ENCODE measurements at places on chromosomes 1 and 21. TPM values are rescaled to one million over a fixed set of nuclear protein-coding genes. Genes with fewer than 3 reads are reported as not detected.

GRCh38 chr1:6645018-6645417 is 20.4 kb downstream of the THAP3 start:
- DNase-seq, result no peak

GRCh38 chr1:24186711-24186992 is 437 bp downstream of the IFNLR1 start:
- no peak for DNase-seq

POU3F1 gene
- 0.27 TPM for total RNA-seq

GUCA2A gene
- not detected for total RNA-seq

DNA sequence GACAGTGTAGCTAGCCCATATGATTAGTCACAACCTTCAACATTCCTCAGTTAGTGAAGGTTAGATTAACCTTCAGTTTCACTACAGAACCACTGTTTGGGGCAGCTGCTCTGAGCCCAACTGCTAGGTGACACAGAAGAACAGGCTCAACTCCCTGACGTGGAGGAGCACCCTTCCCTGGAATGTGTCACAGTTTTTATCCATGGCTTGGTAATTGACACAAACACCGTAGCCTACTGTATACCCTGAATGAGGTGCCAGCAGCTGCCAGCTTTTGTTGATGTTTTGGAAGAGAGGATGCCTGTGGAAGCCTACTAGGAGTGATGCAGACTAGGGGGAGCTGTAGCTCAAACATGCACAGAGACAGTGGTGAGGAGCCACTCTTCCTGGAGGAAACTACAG is 56.6 kb upstream of the CR2 start:
- no peak for DNase-seq

WNT9A gene
- total RNA-seq, result 0.27 TPM

SPATA46 gene
- total RNA-seq, result not detected

DNA sequence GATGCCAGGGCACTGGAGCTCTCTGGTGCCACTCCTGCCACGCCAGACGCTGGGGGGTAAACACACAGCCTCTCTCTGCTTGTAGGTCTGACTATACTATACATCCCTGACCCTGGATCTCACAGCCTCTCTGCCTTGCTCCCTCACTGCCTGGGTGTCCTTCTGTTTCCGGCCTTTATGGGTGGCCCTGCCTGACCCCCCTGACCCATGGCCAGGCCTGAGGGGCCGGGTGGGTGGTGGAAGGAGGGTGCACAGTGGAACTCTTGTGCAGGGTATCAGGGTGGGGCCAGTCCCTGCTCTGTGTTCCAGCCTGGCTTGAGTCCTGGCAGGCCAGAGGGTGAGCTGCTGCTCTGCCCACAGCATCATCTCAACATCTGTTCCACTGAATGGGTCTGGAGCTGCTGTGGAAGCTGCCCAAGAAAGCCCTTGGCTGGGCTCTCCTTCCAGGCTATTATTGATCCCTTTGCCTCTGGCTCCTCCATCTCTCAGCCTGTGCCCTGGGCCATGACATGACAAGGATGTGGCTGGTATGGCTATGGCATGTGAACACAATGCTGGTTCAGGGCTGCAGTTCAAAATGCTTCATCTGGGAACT is 17.2 kb upstream of the SYNC start:
- no peak for DNase-seq

RASAL2 gene
- total RNA-seq, result 5.4 TPM

DNA sequence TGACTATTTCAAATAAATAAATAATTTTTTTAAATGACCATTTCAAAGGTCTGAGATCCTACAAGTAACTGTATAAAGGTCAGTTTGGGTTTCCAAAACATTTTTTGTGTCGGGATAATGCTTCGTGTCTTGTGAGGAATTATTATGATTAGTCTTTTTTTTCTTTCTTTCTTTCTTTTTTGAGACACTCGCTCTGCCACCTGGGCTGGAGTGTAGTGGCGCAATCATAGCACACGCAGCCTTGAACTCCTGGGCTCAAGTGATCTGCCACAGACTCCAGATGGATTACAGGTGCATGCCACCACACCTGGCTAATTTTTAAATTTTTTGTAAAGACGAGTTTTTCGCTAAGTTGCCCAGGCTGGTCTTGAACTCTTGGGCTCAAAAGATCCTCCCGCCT is 1.9 kb upstream of the SDE2 start:
- no peak for DNase-seq

DNA sequence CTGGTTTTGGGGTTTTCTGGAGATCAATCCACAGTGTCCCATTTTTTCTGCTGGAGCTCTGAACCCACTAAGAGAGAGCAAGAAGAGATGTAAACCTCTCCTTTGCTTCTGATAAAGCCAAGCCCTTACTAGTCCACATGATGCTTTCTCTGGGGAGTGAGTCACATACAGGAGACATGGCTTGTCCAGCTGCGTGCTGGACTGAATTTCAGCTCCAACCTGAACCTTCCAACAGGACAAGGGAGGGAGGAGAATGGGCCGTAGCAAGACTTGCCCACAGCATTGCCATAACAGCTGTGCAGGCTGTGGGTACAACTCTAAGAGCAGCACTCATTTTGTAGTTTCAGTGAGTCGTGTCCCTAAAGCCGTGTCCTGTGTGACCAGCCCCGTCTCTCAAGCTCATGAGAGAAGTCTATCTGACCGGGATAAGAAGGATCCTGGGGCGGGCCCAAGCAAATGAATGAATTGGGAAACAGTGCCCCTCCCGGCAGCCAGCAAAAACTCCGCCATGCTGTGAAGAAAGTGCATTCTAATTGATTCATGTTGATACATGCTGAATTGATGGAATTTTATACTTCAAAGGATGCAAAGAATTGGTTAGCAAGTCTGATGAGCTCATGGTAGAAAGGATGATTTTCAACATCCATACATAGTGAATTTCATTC is 195.2 kb downstream of the GABPA start:
- no peak for DNase-seq

BSND gene
- total RNA-seq, result not detected

DNA sequence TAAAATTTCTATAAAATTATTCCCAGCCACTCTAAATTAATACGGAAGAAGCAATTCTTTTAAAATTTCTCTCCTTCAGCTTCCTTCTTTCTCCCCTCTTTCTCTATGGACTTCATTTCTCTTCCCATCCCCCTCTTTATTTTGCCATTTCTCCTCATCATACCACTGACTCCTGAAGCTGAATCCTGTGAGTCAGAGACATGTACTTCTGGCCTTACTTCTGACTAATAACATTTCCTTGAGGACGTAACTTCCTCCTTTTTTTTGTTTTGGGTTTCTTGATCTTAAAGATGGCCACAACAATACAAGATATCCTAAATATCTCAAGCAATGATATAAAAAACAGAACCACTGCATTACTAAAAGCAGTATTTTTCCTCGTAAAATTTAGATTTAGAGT is 63.6 kb upstream of the DENND1B start:
- peak; percentile 25 for DNase-seq

DNA sequence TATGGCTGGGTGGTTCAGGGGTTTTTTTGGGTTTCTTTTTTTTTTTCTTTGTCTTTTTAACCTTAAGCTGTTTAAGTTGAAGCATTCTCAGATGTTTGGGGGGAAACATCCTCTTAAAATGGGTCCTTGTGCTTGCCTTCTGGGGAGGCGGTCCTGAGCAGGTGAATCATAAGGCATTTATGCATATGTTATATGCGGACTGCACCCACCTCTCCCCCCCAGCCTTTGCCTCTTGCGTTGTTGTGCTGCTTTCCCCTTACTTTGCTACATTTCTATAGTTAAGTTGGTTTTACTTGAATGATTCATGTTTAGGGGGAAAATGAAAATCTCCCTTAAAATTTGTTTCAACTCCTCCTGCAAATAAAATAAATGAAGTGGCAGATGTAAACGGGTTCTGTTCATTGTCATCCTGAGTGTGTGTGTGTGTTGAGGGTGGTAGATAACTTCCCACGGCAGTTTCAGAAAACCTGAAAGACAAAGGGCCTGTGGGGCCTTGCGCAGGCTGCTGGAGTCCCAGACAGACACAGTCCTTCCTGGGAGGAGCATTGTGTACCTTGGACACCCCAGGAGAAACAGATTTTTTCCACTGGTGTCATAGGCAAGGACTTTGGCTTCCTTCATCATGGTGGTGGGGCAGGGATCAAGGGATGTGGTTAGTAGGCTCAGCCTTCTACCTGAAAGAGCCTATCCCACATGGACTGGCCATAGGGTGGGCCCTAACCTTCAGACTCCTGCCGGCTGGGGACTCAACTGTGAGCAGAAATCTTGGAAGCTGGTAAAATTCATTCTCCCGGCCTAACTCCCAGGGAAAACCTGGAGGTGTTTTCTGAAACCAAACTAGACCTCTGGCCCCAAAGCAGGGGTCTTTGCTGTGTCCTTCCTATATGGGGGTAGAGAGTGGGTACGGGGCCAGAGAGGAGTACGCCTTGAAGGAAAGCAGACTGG is 926 bp upstream of the SH3D21 start:
- DNase-seq, result no peak

GRCh38 chr1:5620997-5621396 is 371.2 kb downstream of the NPHP4 start:
- DNase-seq, result peak; percentile 37

DNA sequence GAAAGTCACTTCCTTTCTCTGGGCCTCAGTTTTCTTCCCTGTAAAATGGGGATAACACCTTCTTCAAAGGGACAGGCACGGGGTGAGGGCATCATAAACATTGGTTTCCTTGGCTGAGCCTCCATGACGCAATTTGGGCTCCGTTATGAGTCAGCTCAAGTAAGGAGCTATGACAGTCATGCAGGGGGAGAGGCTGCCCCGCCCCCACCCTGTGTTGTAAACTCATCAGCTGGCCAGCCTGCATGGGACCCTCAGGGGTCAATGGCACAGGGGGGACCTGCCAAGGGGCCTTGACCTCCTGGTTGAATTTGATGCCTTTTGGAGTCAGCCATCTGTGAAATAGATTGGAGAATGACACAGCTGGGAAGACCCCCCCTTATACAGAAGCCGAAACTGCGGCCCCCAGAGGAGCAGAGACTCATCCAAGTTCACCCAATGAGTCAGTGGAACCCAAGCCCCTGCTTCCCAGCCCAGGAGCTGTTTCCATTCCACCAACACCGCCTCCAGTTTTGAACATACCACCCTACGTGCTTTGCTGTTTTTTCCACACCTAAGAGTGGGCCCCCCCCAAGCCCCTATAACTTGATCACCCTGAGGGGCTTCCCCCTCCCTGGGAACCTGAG is 36.8 kb upstream of the RUNX3 start:
- no peak for DNase-seq

MSH4 gene
- total RNA-seq, result 0.27 TPM

GRCh38 chr1:219227360-219228057 is 53.8 kb downstream of the LYPLAL1 start:
- no peak for DNase-seq

FMN2 gene
- total RNA-seq, result not detected

DNA sequence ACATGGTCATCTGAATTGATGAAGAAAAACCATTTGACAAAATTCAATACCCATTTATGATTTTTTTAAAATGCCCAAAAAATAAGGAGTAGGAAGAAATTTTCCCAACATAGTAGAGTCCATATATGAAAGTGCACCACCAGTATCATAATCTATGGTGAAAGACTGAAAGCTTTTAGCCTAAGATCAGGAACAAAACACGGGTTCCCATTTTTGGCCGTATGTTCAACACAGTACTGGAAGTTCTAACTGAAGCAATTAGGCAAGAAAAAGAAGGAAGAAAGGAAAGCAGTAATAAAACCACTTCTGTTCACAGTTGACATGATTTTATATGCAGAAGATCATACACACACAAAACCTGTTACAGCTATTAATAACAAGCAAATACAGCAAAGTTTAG is 227.8 kb upstream of the RAB4A start:
- no peak for DNase-seq

CD48 gene
- total RNA-seq, result 18.0 TPM

DNA sequence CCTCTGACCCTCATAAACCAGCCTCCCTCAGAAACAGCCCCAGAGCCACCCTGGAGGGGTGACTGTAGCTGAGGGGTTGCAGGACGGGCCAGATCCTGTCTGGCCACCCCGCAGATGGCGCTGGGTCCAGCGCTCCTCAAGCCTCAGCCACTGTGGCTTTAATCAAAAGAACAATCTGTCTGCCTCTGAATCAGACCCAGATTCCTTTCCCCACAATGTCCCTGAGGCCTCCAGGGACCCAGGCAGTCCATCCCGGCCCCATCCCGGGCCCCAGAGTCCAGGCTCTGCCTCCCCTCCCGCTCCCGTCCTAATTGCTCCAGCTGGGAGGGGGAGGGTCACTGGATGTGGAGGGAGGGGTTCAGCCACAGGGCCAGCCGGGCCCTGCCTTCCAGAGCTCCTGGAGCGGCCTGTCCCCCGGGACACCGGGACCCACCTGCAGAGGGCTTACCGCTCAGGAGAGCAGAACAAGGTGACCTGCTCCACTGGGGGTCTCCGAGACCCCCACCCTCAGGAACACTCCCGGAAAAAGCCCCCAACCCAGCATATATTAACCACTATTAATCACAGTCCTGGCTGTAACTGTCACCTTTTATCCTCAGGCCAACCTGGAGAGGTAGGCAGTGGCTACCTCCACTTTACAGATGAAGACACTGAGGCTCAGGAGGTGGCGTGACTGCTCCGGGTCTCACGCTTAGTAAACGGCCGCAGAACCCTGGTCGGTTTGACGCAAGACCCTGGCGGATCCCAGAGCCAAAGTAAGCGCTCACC is 836 bp upstream of the FBLIM1 start:
- no peak for DNase-seq

- DNase-seq, result no peak
Measured at GRCh38 chr1:77253211-77253610, 28.6 kb upstream of the AK5 start.

DNA sequence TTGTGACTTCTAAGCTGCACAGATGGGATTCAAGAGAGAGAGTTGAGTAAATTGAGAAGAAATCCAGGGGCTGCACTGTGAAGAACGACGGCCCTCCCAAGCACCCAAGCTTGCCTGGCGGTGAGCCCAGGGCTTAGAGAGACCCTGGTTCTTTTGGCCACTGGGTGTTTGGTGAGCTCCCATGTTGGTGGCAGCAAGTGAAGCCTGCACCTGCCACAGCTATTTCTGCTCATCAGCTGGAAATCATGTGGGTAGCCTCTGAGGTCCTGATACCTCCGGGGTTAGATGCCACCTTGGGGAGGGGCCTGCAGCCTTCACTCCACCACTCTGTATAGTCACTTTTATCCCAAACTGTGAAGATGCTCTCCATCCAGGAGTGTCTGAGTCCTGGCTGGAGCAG is 6.2 kb upstream of the BTG2 start:
- no peak for DNase-seq

GPR25 gene
- total RNA-seq, result under 0.01 TPM

LENEP gene
- total RNA-seq, result 0.54 TPM

GRCh38 chr1:14519976-14520375 is 78.5 kb upstream of the KAZN start:
- DNase-seq, result no peak

- DNase-seq, result no peak
Measured at GRCh38 chr1:207205614-207206061, 101.6 kb downstream of the C4BPA start.

DNA sequence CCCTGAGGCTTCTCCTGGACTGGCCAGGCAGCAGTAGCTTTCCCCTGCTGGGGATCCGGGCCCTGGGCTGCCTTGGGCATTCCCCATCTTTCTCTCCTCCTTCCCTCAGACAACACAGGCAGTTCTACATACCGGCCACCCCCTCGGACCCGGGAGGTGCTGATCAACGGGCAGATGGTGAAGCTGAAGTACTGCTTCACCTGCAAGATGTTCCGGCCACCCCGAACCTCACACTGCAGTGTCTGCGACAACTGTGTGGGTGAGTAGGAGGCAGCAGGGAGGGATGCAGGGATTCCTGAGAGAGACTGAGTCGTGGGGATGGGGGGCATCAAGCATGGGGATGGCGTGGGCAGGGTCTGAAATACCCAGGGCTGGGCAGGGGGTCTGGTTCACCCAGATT is 14.4 kb upstream of the SFN start:
- no peak for DNase-seq

- no peak for DNase-seq
Measured at GRCh38 chr1:202968895-202969295, 1.8 kb upstream of the CYB5R1 start.
